ENCODE measurements at places on chromosomes 16 and 17.

GRCh38 chr16:50814541-50814940 lies 72.7 kb downstream of the CYLD start:
- no peak for DNase-seq

- DNase-seq: no peak
Observed at GRCh38 chr16:5175266-5175665, 77.7 kb upstream of the EEF2KMT start.

DNA sequence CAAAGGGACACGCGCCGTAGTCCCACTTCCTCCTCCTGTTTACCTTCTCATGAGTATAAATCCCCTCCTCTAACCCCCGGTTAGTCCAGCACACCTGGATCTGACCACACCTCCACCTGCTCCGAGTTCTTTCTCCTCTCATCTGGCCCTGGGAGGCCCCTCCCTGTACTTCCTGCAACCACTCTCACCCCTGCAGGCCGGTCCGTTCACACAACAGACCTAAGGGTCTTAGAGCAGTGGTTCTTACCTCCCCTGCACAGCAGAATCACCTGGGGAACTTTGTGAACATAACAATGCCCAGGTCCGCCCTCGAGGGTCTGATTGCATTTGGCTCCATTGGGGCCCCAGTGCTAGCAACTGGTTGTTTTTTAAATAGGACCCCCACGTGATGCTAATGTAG lies 24.8 kb downstream of the TMEM114 start:
- no peak for DNase-seq

- no peak for DNase-seq
Observed at GRCh38 chr17:59370593-59371299, 39.3 kb downstream of the YPEL2 start.

- no peak for DNase-seq
Observed at GRCh38 chr17:42682722-42683403, 532 bp downstream of the CNTNAP1 start.

- no peak for DNase-seq
Observed at GRCh38 chr16:64957246-64957645, 164.6 kb downstream of the CDH11 start.

DNA sequence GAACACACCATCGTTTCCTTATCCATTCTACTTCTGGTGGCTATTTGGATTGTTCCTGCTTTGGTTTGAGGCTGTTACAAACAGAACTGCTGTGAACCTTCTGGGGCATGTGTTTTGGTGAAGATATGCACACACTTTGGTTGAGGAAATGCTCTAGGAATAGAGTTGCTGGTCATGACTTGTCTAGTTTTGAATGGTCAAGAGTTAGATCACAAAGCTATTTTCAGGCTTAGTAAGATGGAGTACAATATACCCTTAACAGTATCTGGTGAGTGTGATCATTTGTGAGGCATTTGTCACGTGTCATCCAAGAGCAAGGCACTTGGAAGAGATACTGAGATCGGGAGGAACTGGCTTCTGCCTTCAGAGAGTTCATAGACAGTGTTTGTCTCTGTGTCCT lies 47.0 kb upstream of the CACNG5 start:
- DNase-seq: no peak

DNA sequence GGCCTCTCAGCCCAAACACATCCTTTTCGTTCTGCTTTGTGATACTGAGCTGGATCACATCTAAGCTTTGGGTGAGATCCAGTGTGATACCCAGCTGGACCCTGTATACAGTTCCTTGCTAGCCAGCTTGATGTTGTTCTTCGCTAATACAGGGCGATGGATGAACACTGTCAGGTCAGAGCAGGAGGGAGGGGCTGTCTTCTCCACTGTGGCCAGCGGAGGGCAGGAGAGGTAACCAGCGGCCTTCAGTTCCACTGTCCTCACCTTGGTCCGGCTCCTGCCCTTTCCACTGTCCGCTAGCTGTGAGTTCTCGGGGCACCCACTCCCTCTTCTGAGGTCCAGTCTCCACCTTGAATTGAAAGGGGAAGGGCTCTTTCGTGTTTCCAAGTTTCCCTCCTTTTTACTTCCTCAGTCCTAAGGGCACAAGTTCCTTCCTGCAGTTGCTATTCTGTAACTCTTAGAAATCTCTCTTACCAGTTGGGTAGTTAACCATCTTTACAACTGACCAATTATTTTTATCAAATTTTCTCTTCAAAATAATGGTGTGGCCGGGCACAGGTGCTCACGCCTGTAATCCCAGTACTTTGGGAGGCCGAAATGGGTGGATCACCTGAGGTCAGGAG lies 3.0 kb upstream of the ZNF213 start:
- DNase-seq: no peak

- no peak for DNase-seq
Observed at GRCh38 chr17:550463-551180, 164.0 kb downstream of the VPS53 start.

DNA sequence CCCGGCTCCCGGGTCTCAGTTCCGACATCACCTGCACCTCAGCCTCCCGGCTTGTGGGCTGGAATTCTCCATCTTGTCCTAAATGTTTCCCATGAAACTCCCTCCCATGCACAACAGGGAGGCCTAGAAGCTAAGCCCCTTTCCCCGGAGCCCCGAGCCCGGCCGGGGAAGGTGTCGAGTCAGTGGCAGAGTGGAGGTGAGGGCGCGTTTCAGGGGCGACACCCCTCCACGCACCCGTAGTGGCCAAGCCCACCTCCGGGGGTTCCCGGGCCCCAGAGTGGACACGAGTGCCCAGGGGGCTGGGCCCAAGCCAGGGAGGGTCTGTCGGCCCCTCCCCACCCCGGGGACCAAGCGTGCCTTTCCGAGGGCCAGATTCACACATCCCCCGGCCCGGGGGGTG lies 25.0 kb upstream of the C1QTNF8 start:
- no peak for DNase-seq

- DNase-seq: no peak
Observed at GRCh38 chr17:62625870-62626200, 1.6 kb upstream of the MRC2 start.

- no peak for DNase-seq
Observed at GRCh38 chr16:57794849-57795430, 7.4 kb downstream of the KIFC3 start.

DNA sequence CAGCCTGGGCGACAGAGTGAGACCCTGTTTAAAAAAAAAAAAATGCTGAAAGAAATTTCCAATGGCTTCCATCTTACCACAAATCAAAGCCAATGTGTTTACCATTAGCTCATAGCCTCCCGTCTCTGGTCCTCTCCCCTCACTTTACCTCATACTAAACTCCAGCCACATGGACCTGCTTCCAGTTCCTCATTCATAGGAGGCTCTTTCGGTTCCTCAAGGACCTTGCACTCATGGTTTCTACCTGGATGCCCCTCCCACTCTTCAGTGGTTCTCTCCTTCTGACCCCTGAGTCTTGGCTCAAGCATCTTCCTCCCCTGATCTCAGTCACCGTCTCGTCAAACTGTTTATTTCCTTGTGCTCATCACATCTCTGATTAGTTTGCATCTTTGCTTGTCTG lies 3.8 kb upstream of the DEF8 start:
- no peak for DNase-seq

DNA sequence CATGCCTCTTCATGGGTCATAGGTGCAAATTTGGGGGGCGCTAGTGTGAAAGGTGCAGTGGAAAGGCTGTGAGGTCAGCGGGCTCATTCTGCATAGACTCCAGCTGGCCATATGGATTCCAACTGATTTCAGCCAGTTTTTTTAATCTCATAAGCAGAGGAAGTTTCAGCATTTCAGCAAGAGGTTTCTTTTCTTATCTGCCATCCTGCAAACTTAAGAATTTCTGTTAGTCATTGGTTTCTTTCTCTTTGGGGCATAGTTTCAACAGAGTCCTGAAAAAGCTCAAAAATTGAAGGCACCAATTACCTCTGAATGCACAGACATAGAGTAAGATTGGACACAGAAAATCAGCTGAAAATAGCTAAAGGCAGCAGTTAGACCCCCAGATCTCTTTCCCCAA lies 16.2 kb upstream of the ALOX15 start:
- DNase-seq: no peak

DNA sequence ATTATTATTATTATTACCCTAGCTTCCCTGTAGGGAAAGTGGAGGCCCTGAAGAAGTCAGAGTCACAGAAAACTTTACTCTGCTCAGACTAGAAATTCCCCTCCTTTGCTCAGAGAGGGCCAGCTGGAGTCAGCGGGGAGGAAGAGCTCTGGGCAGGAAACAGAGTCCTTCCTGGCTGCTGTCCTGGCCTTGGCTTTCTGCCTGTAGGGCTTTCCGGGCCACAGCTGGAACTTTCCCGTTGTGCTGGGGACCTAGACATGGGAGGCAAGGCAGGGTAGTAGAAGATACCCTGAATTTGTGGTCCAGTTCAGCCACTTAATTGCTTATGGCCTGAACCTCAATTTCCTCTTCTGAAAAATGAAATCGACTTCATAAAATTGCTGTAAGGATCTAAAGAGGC lies 14.0 kb upstream of the CCL2 start:
- DNase-seq: no peak

GRCh38 chr16:76277460-76278030 lies 344 bp downstream of the CNTNAP4 start:
- no peak for DNase-seq

- DNase-seq: no peak
Observed at GRCh38 chr16:56163938-56164337, 27.4 kb upstream of the GNAO1 start.

GRCh38 chr16:53068423-53068833 lies 13.6 kb downstream of the CHD9 start:
- DNase-seq: no peak

GRCh38 chr17:39872751-39873150 lies 4.7 kb downstream of the ZPBP2 start:
- DNase-seq: no peak

GRCh38 chr16:49838441-49839016 lies 17.4 kb downstream of the ZNF423 start:
- DNase-seq: no peak
